ENCODE measurements at places on chromosomes 12 and 14. TPM values are rescaled to one million over a fixed set of nuclear protein-coding genes. Genes with fewer than 3 reads are reported as not detected.

Gene CFAP251
- total RNA-seq, result 12.9 TPM

Gene MGAT4C
- 82.4 TPM for total RNA-seq

Gene CRACR2A
- total RNA-seq, result 0.92 TPM

Gene CD4
- total RNA-seq, result 4.8 TPM

Gene METTL1
- 4.2 TPM for total RNA-seq

Gene DUSP16
- total RNA-seq, result 15.5 TPM

Gene PDZRN4
- total RNA-seq, result 60.0 TPM
